ENCODE measurements at places on chromosomes 5 and 9.

- DNase-seq = no peak
Observed at GRCh38 chr5:106874531-106874930, 796.2 kb downstream of the EFNA5 start.

GRCh38 chr5:133754575-133755169 is 142.3 kb upstream of the FSTL4 start:
- peak; percentile 12 for DNase-seq

DNA sequence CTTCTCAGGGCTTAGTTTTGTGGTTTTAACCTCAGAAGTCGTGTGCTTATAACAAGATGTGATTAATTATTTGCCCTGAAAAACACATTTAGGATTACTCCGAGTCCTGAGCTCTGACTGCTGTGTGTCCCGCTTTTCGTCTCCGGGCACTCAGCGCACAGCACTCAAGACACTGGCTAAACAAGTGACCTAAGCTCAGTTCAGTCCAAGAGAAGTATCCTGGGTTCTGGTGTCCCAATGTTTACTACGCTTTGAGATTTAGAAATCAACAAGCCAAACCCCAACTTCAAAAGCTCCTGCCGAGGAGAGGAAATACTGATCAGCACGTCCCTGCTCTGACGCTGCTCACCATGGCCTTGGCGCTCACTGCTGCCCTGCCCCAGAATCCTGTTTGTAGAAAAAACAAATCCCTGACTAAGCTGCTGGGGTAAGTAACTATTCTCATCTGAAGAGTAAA is 53.2 kb downstream of the IPPK start:
- DNase-seq = no peak

DNA sequence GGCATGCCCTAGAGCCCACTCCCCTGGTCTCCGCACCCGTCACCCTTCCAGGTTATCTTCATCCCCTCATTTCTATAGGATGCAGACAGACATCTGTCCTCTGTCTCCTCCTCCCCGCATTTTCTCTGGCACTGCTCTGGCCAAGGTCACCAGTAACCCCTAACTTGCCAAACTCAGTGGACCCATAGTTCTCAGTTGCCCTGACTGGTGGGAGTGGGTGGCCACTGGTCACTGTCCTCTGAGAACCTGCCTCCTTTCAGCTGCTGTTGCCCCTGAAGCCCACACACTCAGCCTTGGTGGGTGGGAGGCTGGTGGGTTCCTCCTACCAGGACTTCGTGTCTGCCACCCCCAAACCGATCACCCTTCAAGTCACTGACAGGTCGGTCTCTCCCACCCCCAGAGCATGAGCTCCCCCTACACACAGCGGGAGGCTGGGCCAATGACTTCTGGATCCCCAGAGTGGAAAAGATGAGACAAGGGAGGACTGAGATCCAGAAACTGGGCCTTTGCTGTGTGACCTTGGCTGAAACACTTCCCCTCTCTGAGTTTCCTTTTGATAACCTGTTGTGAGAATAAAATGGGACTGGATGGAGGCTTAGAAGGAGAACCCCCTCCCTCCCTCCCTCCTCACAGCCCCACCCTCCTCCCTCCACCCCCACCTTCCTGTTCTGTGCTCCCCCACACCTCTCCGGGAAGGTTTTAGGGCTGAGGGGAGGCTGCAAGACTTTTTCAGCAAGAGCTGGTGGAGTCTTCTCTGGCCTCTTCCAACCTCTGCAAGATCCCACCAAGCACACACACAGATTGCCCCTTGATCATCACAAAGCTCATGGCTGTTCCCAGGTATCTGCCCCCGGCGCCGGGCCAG is 2.4 kb upstream of the DBN1 start:
- DNase-seq = no peak

- DNase-seq = no peak
Observed at GRCh38 chr9:3922846-3923245, 377.0 kb downstream of the GLIS3 start.

All from globus pallidus (tissue), 1 donor.